Stimulated activated CD8-positive, alpha-beta memory T cell treated with anti-CD3 and anti-CD28 coated beads, Interleukin-15, amount 100 ng/mL, for 24 hours (primary cell): ENCODE measurements at places on chromosomes 12 and 14.

DNA sequence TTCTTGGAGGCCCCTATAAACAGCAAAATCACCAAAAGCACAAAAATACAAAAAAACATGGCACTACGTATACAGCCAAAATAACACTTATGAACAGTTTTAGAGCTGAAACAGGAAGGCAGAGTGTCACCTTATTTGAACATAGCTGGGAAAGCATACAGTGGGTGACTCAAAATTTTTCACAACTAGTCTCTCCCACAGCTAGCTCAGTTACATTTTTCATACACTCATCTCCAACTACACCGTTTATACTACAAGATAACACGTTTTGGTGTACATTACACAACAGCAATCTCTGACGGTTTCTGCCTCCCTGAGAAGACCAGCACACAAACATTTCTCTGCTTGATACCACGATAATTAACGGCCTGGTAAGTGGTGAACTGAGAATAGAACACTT lies 2.9 kb downstream of the RAD52 start:
- DNase-seq: no peak

DNA sequence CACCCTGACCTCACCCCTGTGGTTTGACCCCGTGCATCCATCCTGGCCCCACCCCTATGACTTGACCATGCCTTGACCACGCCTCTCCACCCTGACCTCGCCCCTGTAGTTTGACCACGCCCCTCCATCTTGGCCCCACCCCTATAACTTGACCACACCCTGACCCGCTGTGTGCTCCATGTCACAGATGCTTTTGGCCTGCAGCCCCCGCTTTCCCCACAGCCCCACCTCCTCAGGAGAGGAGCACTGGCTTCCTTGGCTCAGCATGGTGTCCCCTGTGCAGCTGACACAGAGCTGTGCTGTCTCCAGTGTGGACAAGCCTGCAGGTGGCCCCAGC lies 269.9 kb upstream of the SFSWAP start:
- DNase-seq: no peak

DNA sequence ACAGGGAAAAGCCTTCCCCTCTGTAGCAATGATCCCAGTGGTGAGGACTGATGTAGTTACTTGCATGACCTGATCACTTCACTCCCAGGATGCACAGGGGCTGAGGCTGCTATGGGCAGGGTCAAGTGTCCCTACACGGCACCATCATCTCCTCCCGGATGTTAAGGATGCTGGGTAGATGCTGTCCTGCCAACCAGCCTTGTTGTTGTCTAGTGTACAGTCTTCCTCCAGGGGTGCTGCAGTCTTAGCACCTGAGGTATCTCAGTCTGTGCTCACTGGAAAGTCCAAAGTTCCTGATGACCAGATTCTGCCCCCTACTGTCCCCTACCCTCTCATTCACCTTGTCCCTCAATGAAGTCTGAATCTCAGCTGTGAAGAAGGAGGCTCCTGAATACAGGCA lies 20.1 kb downstream of the CPM start:
- no peak for DNase-seq

- DNase-seq: no peak
These were observed 29.3 kb upstream of the ATF1 start for GRCh38 chr12:50734409-50735263.

GRCh38 chr14:31611778-31612433 lies 50.7 kb downstream of the NUBPL start:
- no peak for DNase-seq

DNA sequence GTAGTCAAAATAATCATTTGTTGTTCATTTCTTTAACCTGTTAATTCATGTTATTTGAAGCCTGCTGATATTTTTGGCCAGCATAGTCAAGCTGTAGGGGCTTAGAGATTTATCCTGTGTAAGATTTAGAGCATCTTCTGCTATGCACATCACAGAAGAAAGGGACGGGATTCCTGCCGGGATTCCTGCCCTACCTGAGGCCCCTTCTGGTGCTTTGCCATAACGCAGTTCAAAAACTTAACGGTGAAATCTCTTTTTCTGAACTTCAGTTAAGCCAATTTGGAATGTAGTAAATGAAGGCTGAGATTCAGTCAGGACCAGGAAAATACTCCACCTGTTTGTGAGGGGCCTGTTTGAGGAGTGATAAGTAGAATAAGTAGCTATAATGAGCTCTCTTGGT lies 50.7 kb upstream of the TMEM260 start:
- no peak for DNase-seq
